ENCODE measurements at places on chromosomes 11 and 22.
A peak's percentile ranks its signal among the peaks of the same experiment; 100 is the strongest.

- H3K27me3 ChIP-seq = no peaks in the 10 kb centered on the region
- peaks cover 58% of the 10 kb centered on the region for H3K4me1 ChIP-seq
- H3K4me3 ChIP-seq = peak within 1 kb of the TSS; percentile 82
- peak within 1 kb of the TSS; percentile 69 for H3K27ac ChIP-seq
Measured at GRCh38 chr22:23144932-23145877, at the start of gene RAB36. TSS of gene RAB36 (plus strand) at chr22:23145477. CDS start at chr22:23146617, 1,140 bp downstream.

DNA sequence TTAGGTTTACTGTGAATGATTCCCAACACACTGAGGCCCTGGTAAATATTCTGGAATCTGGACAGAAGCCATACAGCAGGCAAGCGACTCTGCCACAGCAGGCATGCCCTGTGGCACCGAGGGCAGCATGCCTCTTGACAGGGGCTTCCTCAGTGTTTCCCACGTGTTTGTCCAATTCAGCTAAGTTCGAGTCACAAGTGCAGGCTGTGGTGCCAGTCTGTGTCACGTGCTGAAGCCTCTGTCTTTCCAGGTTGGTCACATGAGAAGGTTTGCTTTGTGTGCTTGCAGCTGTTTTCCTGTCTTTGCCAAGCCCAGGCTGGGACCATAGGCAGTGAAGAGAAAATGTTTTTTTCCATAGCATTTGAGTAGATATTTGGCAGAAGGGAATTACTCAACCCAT is 2.4 kb upstream of the PPFIBP2 start:
- no peak for ATAC-seq
- peaks cover 10% of the 10 kb centered on the region for H3K36me3 ChIP-seq
- no peaks in the 10 kb centered on the region for H3K27me3 ChIP-seq
- H3K4me1 ChIP-seq = peaks cover 60% of the 10 kb centered on the region

DNA sequence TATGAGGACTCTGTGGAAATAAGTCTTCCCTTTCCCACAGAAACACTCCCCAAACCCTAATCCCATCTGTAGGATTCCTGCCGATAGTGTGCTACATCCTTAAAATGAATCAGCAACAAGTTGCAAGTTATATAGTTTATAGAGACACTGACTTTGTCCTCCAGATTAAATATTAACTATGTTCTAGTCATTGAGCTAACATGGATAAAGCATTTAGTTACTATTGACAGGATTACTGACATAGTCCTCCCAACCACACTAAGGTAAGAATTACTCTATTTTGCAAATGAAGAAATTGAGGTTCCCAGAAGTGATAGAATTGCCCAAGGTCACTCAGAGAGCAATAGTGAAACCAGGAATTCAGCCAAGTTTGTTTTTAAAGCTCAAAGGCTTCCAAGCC is 1.9 kb downstream of the OR52M1 start:
- H3K36me3 ChIP-seq = no peaks in the 10 kb centered on the region
- H3K27ac ChIP-seq = no peak overlapping the region
- H3K27me3 ChIP-seq = peaks cover 9% of the 10 kb centered on the region
- no peak for ATAC-seq
- no peaks in the 10 kb centered on the region for H3K4me1 ChIP-seq

GRCh38 chr22:47604563-47604962 is 842.1 kb downstream of the TBC1D22A start:
- no peak overlapping the region for H3K27ac ChIP-seq
- H3K4me3 ChIP-seq = no peak overlapping the region
- no peaks in the 10 kb centered on the region for H3K36me3 ChIP-seq
- ATAC-seq = no peak

- H3K27me3 ChIP-seq = no peaks in the 10 kb centered on the region
- H3K36me3 ChIP-seq = peaks cover 29% of the 10 kb centered on the region
- H3K4me1 ChIP-seq = peaks cover 27% of the 10 kb centered on the region
- ATAC-seq = no peak
- no peak overlapping the region for H3K4me3 ChIP-seq
Measured at GRCh38 chr11:129965248-129965647, 37.4 kb downstream of the PRDM10 start.

DNA sequence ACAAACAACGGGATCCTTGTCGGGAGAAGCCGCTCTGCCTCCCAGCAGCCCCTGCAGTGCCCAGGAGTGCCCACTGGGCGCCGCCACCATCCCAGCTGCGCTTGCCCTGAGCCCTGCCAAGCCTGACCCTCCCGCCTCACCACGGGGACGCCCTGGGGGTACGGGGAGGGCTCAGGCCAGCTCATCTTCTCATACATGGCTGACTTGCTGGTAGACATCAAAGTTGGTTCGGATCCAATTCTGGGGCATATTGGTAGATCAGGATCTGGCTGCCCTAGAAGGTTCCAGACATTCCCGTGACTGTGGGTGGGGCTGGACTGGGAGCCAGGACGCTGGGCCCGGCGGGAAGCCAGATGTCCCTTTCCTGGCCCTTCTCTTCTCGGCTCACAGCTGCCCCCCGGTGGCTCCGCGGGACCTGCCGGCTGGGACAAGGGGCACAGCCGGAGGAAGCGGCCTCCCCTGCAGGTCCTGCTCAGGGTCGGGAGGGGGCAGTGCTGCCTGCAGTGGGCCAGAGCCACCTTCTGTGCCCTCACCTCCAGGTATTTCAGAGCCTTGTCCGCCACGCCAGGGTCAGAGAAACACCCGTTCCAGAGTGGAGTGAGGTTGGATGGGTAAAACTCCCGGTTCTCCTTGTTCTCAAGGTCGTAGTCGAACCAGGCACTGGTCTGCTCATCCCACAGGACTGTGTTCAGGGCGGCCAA is 10.6 kb upstream of the TREH start:
- peak overlapping the region; percentile 70 for H3K27ac ChIP-seq
- ATAC-seq = peak; percentile 96
- no peaks in the 10 kb centered on the region for H3K36me3 ChIP-seq
- H3K4me3 ChIP-seq = peak overlapping the region; percentile 80

- peaks cover 16% of the 10 kb centered on the region for H3K4me1 ChIP-seq
- H3K27ac ChIP-seq = no peak overlapping the region
- no peak for ATAC-seq
- no peaks in the 10 kb centered on the region for H3K36me3 ChIP-seq
- H3K4me3 ChIP-seq = no peak overlapping the region
Measured at GRCh38 chr11:22189660-22190059, 3.2 kb upstream of the ANO5 start.

DNA sequence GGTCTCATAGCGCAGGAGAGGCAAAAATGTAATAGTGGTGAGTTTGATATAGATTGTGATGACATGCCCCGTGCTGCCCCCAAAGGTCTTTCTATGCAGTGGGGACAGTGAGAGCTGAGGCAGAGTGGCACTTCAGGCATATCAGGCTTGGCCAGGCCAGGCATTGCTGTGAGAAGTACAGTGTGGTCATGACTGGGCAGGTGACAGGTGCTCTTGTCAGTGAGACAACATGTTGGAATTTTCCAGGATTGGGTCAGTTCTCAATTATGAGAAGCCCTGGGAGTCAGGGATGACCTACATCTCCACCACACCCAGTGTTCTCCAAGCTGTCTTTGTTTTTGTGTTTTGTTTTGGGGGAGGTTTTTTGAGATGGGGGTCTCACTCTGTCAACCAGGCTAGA is 3.7 kb downstream of the SNAP29 start:
- peaks cover 19% of the 10 kb centered on the region for H3K36me3 ChIP-seq
- peaks cover 33% of the 10 kb centered on the region for H3K4me1 ChIP-seq
- H3K27me3 ChIP-seq = no peaks in the 10 kb centered on the region
- no peak for ATAC-seq
- H3K4me3 ChIP-seq = no peak overlapping the region
- H3K27ac ChIP-seq = no peak overlapping the region

DNA sequence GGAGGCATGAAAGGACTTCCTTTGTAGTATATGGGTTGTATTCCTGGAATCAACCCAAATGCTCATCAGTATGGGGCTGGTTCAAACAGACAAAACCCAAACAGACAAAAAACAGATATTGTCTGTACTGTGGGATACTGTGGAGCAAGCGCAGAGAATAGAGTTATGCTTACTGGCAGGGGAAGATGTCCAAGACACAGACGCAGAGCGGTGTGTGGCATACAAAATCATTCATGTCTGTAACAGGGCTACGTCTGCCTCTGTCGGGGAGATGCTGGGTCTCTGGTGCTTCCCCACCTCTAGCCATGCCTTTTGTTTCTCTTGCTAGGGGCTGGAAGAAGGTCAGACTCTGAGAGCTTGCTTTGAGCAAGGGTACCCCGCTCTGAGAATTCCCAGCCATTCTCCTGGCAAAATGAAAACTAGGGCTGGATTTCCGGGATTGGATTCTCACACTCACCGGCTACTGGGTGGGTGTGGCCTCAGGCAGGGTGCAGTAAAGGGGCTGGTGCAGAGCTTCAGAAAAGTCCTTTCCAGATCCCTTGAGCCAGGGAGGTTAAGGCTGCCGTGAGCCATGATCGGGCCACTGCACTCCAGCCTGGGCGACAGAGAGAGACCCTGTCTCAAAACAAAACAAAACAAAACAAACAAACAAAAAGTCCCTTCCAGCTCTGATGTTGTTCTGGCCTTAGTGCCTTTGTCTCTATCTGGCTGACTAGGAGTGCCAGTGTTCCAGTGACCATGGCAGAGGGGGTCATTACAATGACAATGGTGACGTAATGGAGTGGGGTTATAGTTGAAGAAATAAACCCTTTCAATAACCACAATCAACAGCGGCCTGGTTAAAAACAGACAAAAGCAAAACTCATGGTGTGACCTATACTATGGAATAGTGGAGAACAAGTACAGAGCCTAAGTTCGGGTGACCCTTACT is 2.9 kb upstream of the ABCC8 start:
- ATAC-seq = no peak
- no peaks in the 10 kb centered on the region for H3K36me3 ChIP-seq
- H3K4me3 ChIP-seq = no peak overlapping the region
- no peak overlapping the region for H3K27ac ChIP-seq
- H3K4me1 ChIP-seq = no peaks in the 10 kb centered on the region

- H3K27ac ChIP-seq = no peak overlapping the region
- H3K36me3 ChIP-seq = no peaks in the 10 kb centered on the region
- no peaks in the 10 kb centered on the region for H3K27me3 ChIP-seq
- no peak overlapping the region for H3K4me3 ChIP-seq
- ATAC-seq = no peak
- peaks cover 11% of the 10 kb centered on the region for H3K4me1 ChIP-seq
Measured at GRCh38 chr22:23121424-23121823, 20.4 kb downstream of the RSPH14 start.

DNA sequence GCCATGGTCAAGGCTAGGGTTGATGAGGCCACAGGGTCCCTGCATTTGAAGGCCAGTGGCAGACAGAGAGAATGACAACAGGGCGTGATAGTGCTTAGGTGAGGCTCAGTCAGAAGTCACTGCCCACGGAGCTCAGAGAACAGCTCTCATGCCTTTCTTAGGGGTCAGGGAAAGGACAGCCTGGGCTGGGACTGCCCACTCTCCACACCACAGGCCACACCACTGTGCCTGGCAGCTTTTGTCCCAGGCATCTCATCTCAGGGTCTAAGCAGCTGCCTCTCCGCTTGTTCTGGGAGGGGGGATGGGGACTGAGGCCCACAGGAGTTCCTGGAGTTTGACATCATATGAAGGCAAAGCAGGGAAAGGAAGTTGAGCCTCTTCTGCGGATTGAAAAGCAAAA is 150.2 kb upstream of the B3GAT1 start:
- H3K36me3 ChIP-seq = no peaks in the 10 kb centered on the region
- H3K4me3 ChIP-seq = no peak overlapping the region
- H3K27me3 ChIP-seq = peaks cover 14% of the 10 kb centered on the region

DNA sequence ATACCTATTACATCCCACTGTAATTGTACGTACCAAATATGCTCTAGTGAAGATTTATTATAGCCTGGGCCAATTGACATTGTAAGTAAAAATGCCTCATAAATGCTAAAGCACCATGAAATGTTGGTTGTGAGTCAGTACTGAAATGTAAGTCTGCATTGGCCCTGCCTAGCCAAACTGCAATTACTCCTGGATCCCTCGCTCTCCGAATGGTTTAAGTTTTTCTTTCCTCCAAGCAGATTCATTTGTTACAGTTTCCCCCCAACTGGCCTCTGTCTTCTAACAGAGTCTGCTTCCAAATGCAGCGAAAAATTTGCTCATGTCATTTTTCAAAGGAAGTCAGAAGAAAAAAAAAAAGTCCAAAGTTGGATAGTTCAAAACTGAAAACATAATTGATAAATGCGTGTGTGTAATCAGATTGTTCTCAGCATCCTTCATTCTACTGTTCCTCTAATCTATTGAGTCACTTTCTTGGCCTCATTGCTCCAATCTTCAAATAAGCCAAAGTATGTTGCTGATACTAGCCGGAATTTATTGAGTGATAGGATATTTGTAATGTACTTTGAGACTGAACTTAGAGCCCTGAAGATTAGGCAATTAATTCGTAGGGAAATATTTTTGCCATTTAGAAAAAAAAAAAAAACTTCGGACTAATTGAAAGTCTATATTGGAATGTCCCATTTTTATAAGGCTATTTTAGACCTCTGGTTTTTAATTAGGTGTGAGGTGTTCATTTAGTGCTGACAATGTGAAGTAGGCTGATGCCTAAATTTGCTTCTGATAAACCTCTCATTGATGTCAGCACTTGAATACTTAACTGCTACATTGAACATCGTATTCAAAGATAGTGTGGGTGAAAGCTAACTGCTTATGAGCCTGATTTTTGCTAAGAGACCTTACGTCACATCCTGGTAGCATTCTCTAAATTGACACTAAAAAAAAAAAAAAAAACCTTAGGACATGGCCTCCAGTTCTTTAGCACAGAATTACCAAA is 93.4 kb downstream of the WT1 start:
- H3K27me3 ChIP-seq = peaks cover 8% of the 10 kb centered on the region
- H3K36me3 ChIP-seq = no peaks in the 10 kb centered on the region
- H3K4me3 ChIP-seq = no peak overlapping the region

GRCh38 chr11:86447763-86448480 is 73.2 kb downstream of the CCDC81 start:
- H3K27ac ChIP-seq = no peak overlapping the region
- no peaks in the 10 kb centered on the region for H3K36me3 ChIP-seq
- no peaks in the 10 kb centered on the region for H3K27me3 ChIP-seq
- no peak overlapping the region for H3K4me3 ChIP-seq
- no peak for ATAC-seq

- peaks cover 29% of the 10 kb centered on the region for H3K27me3 ChIP-seq
- no peaks in the 10 kb centered on the region for H3K36me3 ChIP-seq
- peak; percentile 3 for ATAC-seq
- H3K4me1 ChIP-seq = no peaks in the 10 kb centered on the region
Measured at GRCh38 chr11:114774599-114775361, 96.5 kb downstream of the NXPE2 start.

GRCh38 chr11:103806130-103806895 is 230.1 kb upstream of the DDI1 start:
- no peak overlapping the region for H3K4me3 ChIP-seq
- H3K36me3 ChIP-seq = no peaks in the 10 kb centered on the region
- no peak for ATAC-seq
- H3K27ac ChIP-seq = no peak overlapping the region

DNA sequence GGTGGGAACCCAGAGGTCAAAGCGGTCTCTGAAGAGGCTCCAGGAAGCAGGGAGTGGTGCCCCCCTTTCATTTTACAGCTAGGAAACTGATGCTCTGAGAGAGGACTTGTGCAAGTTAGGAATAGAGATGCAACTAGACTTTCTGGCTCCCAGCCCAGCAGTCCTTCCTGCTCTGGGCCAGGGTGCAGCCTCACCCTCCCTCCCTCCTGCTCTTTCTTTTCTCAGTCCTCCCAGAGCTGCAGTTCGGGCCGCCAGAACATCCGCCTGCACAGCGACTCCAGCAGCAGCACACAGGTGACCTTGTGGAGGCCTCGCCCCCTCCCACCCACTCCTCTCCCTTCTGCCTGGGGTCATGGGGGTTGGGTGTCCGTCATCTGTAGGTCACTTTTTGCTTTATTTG is 51.5 kb downstream of the LHFPL7 start:
- no peaks in the 10 kb centered on the region for H3K4me1 ChIP-seq
- no peak for ATAC-seq
- no peaks in the 10 kb centered on the region for H3K36me3 ChIP-seq
- no peak overlapping the region for H3K4me3 ChIP-seq
- no peak overlapping the region for H3K27ac ChIP-seq
